ENCODE measurements at places on chromosomes 4 and X. TPM values are rescaled to one million over a fixed set of nuclear protein-coding genes. Genes with fewer than 3 reads are reported as not detected.

GRCh38 chrX:15017491-15017890 is 144.3 kb downstream of the MOSPD2 start:
- DNase-seq = no peak

- no peak for DNase-seq
These were observed 109.3 kb downstream of the AFF2 start for GRCh38 chrX:148609515-148610327.

DNA sequence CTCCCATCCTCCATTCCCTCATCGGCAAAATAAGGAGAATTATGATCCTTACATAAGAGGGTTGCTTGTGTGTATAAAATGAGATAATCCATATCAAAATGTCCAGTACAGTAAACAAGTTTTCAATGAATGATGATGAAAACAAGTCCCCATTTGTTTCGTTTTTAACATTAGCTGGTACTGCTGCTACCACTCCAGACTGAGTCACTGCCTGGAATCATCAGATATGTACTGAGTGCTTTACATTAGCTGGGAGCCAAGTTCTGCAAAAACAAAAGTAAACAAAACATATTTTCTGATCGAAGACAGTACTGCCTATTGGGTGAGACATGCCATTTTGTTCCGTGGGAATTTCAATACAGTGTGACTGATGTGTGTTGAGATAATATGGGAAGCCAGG is 123.2 kb upstream of the IGFBP7 start:
- DNase-seq = no peak

MAPK10 gene
- total RNA-seq = not detected

PRPS1 gene
- total RNA-seq = 75.7 TPM

- no peak for DNase-seq
These were observed 74.7 kb downstream of the LPAR4 start for GRCh38 chrX:78822157-78822690.

DNA sequence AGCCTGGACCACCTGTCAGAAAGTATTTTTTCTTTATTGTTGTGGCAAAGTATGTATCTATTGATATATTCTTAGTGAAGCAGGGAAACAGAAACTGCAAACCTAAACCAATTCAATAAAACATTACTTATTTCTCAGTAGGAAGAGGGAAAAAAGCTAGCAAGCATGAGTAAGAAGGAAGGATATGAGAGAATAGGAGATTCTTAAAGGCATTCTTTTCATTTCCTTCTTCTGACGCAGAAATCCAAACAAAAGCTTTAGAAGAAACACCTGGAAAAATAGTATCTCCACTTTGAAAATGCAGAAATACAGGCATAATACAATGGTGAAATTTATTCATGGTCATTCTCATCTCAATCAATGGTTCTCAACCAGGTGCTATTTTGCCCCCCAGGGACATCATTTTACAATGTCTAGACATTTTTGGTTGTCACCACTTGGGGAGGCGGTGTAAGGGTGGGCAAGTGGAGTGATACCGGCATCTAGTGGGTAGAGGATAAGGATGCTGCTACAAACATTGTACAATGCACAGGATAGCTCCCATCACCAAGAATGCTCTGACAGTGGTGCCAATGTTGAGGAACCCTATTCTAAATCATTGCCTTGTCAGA is 21.7 kb upstream of the ATXN3L start:
- DNase-seq = no peak

DNA sequence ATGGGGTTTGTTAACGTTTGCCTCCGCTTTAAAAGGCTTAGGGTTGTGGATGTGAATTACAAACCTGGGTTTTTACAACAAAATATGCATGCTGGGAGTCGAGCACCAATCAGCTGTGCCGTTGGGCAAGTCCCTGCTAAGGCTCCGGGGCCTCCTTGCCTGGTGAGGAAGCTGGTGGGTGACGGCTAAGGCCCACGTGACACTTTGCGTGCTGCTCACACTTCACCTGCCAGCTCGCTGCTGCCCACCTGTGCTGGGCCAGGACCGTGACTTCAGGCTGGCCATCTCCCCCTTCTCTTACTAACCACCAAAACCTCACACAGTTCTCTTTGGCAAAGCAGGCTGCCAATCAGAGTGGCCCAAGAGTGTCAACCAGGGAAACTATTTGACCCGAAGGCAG is 178.3 kb downstream of the AFAP1 start:
- no peak for DNase-seq

TCP11X2 gene
- not detected for total RNA-seq

DNA sequence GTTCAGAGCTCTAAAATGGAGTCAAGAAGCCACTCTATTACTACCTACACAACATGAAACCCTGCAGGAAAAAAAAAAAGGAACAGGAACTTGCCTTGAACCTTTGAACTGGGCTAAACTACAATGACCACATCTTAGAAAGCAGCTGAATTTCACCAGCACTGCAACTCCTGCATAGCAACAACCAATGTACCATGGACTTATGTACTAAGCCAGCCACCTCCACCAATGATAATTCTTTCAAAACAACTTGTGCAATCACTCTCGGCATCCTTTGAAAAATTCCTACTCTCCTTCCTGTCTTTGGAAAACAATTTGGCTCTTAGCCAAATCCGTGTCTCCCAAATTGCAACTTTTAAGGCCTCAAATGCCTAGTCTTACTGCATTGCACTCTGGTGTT is 26.8 kb upstream of the FMR1 start:
- DNase-seq = no peak

GRCh38 chr4:184147858-184148737 is 69.6 kb downstream of the ENPP6 start:
- no peak for DNase-seq

GRCh38 chrX:20251691-20252090 is 15.0 kb downstream of the RPS6KA3 start:
- no peak for DNase-seq

ARHGAP36 gene
- not detected for total RNA-seq

- DNase-seq = no peak
These were observed at the start of gene TAF7L for GRCh38 chrX:101290957-101291603. Gene TAF7L (minus strand): TSS chrX:101291334. CDS start chrX:101287543, 3,791 bp downstream.

DNA sequence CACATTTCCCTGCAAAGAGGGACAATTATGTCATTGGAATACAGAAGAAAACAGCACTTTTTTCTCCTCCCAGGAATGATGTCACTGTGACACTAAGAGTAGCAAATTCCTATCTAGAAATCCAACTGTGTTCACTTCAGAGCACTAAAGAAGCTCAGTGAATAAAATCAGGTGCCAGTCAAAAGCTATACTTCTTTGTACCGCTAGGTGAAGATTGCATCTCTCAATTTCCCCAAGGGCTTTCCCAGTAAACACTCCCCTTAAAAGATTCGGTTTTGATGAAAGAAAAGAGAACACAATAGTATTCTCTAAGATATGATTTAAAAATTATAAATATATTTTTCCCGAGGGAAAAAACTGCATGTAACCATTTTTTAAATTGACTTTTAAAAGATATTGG is 104.7 kb upstream of the MID1 start:
- DNase-seq = no peak

DNA sequence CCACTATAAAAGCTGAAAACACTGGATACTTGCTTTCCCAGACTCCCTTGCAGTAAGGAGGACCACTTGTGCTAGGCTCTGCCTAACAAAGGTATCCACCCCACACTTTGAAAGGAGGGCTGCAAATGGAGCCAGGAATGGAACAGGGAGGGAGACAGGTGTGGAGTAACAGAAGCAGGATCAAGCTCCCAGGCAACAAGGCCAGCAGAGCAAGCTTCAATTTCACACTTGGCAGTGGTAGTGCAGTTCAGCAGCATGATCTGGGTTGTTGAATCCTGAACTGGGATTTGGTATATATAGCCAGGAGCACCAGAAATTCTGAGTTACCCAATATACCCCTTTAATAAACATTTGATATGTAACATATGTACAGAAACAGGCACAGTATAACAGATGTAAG is 9.8 kb downstream of the LAMP2 start:
- DNase-seq = no peak

SYNPO2 gene
- total RNA-seq = 1.0 TPM

All from activated CD8-positive, alpha-beta memory T cell treated with anti-CD3 and anti-CD28 coated beads, Interleukin-2, amount 10 ng/mL, durations not matched to agents 7 days and 5 days (primary cell).